ENCODE measurements at places on chromosomes 16 and 17. TPM values are rescaled to one million over a fixed set of nuclear protein-coding genes. Genes with fewer than 3 reads are reported as not detected.
A peak's percentile ranks its signal among the peaks of the same experiment; 100 is the strongest.

PNMT gene
- total RNA-seq = not detected

DCXR gene
- total RNA-seq = 166 TPM

VAT1L gene
- total RNA-seq = not detected

CACNG5 gene
- total RNA-seq = not detected

DNA sequence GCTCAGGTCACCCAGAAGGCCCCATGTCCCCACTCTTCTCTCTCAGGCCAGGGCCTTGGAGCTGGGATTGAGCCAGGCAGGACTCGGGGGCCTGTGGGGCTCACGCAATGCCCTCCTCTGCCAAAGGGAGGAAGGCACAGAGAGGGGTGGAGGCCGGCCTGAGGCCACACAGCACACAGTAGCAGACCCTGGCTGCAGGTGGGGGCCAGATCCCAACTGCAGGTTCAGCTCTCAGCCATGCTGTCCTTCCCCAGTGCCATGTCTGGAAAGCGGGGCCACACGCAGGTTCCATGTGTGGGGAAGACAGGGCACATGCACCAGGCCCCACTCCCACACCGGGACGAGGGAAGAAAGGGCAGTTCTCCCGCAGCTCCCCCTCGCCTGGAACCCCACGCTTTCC, 33.3 kb upstream of the ZFPM1 start:
- no peak overlapping the region for H3K4me3 ChIP-seq
- no peaks in the 10 kb centered on the region for H3K27me3 ChIP-seq
- H3K4me1 ChIP-seq = no peaks in the 10 kb centered on the region
- DNase-seq = no peak
- H3K27ac ChIP-seq = no peak overlapping the region
- H3K36me3 ChIP-seq = no peaks in the 10 kb centered on the region

GRCh38 chr17:50207792-50208567, 6.5 kb upstream of the COL1A1 start:
- no peak for DNase-seq
- no peak overlapping the region for H3K4me3 ChIP-seq
- no peak overlapping the region for H3K27ac ChIP-seq
- H3K36me3 ChIP-seq = no peaks in the 10 kb centered on the region
- H3K27me3 ChIP-seq = peaks cover 33% of the 10 kb centered on the region
- H3K4me1 ChIP-seq = peaks cover 14% of the 10 kb centered on the region

PITPNM3 gene
- 0.72 TPM for total RNA-seq

MOSMO gene
- total RNA-seq = 8.0 TPM

DNA sequence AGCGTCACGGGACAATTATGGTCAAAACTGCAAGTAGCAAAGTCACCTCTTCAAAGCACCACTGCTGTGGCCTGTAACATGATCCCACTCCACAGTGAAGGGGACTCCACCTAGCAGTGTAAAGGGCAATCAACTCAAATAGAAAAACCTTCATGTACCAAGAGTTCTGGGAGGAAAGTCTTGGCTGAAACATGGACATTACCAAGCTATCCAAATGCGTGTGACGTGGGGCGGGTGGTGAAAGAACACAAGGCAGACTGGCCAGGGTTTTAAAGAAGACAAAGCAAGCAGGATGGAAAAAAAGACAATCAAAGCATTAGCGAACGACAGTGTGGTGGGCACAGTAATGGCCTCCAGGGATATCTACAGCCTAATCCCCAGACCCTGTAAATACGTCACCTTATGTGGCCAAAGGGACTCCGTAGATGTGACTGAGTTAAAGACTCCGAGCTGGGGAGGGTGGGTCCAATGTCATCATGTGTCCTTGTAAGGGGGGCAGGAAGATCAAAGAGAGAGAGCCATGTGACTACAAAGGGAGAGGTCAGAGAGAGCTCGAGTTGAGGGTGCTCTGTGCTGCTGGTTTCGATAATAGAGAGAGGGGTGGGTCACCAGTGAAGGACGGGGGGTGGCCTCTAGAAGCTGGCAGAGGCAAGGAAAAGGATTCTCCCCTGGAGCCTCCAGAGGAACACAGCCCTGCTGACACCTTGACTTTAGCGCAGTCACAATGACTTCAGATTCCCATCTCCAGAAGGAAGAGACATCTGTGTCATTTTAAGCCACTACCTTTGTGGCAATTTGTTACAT, 6.0 kb downstream of the HSDL1 start:
- DNase-seq = peak; percentile 59
- H3K36me3 ChIP-seq = peaks cover 3% of the 10 kb centered on the region
- H3K27ac ChIP-seq = peak overlapping the region; percentile 32
- H3K27me3 ChIP-seq = no peaks in the 10 kb centered on the region

OR4D1 gene
- 0.27 TPM for total RNA-seq

DNA sequence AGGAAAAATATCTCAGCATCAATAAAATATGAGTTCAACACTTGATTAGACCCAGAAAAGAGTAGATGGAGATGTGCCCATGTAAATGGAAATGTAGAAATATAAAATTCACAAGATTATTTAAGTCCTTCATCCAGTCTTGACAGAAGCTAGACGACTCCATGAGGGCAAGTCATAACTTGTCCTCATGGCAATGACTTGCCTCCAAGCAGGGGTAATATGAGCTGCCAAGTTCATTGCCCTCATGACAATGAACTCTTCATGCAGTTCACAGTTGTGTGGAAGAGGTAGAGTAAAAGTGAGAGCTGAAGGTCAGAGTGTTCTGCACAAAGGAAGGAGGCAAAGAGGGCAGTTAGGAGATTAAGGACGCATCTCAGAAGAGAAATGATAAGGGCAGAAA, 22.3 kb downstream of the CDH11 start:
- H3K4me3 ChIP-seq = no peak overlapping the region
- DNase-seq = no peak
- H3K36me3 ChIP-seq = no peaks in the 10 kb centered on the region
- H3K4me1 ChIP-seq = no peaks in the 10 kb centered on the region
- H3K27ac ChIP-seq = no peak overlapping the region
- no peaks in the 10 kb centered on the region for H3K27me3 ChIP-seq
